ENCODE measurements at places on chromosomes 3 and 15.

DNA sequence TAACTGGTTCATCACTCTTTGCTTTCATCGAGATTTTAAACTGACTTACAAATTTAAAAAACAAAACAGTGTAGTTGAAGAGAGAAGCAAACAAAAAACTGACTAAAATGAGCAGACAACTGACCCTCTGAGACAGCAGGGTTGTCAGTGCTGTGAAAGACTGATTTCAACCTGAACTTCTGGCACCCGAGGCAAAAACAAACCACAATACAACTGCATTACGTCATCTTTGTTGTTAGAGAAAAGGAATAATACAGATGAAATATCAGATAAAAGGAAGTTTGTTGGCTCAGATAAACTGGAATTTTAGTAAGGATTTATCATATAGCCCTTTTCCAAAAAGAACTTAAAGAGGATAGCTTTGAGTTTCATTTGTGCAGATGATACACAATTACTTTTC is 51.1 kb downstream of the PARP15 start:
- no peak overlapping the region for H3K27ac ChIP-seq
- DNase-seq, result no peak
- H3K27me3 ChIP-seq, result no peaks in the 10 kb centered on the region
- no peak overlapping the region for H3K4me3 ChIP-seq
- no peaks in the 10 kb centered on the region for H3K36me3 ChIP-seq
- no peaks in the 10 kb centered on the region for H3K4me1 ChIP-seq

DNA sequence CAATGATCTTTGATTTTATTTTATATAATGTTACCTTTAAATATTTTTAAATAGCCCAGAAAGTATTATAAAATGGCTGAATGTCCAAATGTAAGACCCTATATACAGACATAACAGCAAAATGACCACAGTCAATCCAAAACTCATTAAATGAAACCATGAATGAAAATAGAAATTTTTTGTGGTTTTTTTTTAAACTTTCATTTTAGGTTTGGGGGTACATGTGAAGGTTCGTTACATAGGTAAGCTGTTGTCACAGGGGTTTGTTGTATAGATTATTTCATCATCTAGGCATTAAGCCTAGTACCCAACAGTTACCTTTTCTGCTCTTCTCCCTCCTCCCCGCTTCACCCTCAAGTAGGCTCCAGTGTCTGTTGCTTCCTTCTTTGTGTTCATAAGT is 108.8 kb downstream of the FAIM start:
- DNase-seq, result no peak
- H3K36me3 ChIP-seq, result no peaks in the 10 kb centered on the region
- H3K4me3 ChIP-seq, result no peak overlapping the region
- no peak overlapping the region for H3K27ac ChIP-seq

- no peak for DNase-seq
- H3K27ac ChIP-seq, result no peak overlapping the region
- no peak overlapping the region for H3K4me3 ChIP-seq
- no peaks in the 10 kb centered on the region for H3K36me3 ChIP-seq
- H3K4me1 ChIP-seq, result peaks cover 3% of the 10 kb centered on the region
Measured at GRCh38 chr3:72594615-72595215, 253.5 kb downstream of the SHQ1 start.

GRCh38 chr3:14312375-14312774 is 90.0 kb upstream of the SLC6A6 start:
- H3K27ac ChIP-seq, result no peak overlapping the region
- no peak for DNase-seq
- H3K4me3 ChIP-seq, result no peak overlapping the region
- no peaks in the 10 kb centered on the region for H3K36me3 ChIP-seq

- H3K36me3 ChIP-seq, result no peaks in the 10 kb centered on the region
- no peaks in the 10 kb centered on the region for H3K27me3 ChIP-seq
- no peaks in the 10 kb centered on the region for H3K4me1 ChIP-seq
- no peak for DNase-seq
- no peak overlapping the region for H3K27ac ChIP-seq
Measured at GRCh38 chr15:70202756-70203155, 105.0 kb upstream of the TLE3 start.

Data from testis (tissue), 5 donors.